ENCODE measurements at places on chromosomes 4 and X.

GRCh38 chr4:109631532-109632108 lies 71.6 kb downstream of the MCUB start:
- no peak for DNase-seq

- DNase-seq, result no peak
These were observed 378.7 kb downstream of the C4orf33 start for GRCh38 chr4:129474698-129475097.

- DNase-seq, result no peak
These were observed 6.7 kb downstream of the MAGEE1 start for GRCh38 chrX:76434103-76434741.

DNA sequence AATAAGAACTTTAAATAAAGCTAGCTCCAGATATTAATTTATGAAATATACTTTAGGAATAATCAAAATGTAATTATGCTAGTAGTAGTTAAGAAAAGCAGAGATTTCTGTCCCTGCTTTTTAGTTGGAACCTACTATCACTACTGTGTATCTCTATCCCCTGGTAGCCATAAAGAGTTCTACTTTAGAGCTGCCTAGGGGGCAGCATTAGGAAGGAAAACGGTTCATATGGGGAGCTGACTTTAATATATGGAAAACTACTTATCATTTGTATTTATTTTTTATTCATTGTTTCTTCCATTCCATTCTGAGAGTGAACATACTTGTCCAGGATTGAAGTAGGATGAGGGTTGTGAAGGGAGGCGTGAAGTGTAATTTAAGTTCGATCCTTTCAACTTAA lies 40.9 kb downstream of the CPEB2 start:
- no peak for DNase-seq

- DNase-seq, result no peak
These were observed 276.5 kb upstream of the SFRP2 start for GRCh38 chr4:154065368-154065767.

- no peak for DNase-seq
These were observed 53.4 kb downstream of the WDR19 start for GRCh38 chr4:39235696-39236095.

DNA sequence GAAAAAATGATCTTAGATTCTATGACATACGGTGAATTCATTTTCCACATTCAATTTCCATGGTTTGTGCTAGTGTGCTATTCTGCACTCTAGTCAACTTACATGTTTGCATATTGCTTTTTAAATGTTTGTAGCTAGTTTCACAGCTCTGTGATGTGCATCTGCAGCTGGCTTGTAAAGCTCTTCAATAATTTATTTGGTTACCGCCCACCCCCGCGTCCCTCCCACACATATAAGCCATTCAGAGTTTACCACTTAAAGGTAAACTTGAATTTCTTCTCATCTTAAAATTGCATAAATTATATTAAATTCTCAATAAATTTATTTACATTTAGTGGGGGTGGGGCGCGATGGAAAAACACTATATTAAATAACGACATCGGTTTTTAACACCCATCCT lies 291 bp upstream of the NBDY start:
- DNase-seq, result no peak

- DNase-seq, result peak; percentile 94
These were observed 168.6 kb downstream of the PTTG2 start for GRCh38 chr4:38128478-38129459.

DNA sequence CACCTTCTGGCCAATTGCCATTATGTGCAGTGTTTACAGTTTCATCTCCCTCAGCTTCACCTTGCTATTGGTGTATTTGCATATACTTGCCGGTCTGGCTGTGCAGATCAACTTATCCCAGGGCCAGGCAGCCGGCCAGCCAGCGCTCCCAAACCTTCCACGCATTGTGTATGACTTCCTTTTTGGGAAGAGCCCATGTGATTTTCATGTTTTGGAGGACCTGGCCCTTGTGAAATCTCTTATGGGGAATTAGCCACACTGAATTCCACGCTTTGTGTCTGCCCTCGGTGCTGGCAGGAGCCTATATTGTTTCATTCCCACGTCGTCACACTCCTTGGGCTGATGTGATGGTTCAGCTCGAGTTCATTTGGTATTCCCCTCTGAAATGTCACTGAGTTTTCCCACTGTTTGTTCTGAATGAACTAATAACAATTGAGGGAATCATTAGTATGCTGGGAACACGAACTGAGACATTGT lies 6.0 kb upstream of the PDLIM3 start:
- no peak for DNase-seq

GRCh38 chrX:18898091-18898490 lies 85.8 kb downstream of the PHKA2 start:
- no peak for DNase-seq

DNA sequence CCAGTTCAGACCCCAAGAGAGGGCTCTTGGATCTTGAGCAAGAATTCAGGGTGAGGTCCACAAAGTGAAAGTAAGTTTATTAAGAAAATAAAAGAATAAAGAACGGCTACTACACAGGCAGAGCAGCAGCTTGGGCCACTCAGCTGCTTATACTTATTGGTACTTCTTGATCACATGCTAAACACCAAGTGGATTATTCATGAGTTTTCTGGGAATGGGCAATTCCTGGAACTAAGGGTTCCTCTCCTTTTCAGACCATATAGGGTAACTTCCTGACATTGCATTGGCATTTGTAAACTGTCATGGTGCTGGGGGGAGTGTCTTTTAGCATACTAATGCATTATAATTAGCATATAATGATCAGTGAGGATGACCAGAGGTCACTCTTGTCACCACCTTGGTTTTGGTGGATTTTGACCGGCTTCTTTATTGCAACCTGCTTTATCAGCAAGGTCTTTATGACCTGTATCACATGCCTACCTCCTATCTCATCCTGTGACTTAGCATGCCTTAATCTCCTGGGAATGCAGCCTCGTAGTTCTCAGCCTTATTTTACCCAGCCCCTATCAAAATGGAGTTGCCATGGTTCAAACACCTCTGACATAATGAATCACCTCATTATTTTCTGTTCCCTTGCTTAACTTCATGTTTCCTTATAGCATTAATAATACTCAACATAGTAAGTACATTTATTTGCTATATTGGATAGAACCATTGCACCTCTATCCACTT lies 476.3 kb downstream of the DTHD1 start:
- no peak for DNase-seq

DNA sequence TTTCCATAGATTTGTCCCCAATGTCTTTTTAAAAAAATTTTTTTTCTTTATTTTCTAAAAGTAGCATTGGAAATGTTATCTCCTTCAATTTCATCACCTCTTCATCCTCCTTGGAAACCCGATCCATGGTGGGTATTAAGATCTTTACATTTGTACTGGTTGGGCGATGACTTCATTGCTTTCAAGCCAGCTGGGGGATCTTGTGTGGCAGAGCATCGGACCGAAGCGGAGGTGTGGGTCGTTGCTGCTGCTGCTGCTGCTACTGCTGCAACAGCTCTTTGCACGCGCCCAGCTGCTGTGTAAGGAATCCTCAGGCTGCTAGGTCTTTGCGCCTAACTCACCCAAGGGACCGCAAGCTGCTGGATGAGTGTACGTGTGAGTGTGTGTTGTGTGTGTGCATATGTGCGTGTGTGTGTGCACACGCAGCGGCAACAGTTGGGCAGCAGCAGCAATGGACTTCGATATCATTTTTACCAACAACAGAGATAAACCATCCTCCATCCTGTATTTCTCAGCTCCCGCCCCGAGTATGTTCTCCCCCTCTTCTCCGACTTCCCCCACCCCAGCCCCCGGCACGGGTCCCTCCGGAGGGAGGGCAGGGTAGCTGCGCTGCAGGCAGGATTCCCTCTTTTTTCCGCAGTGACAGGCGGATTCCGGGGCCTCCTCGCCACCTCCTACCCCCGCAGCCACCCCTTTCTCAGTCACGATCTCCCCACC lies 768 bp upstream of the CDKL5 start:
- DNase-seq, result no peak

GRCh38 chrX:117969328-117969727 lies 147.3 kb downstream of the KLHL13 start:
- no peak for DNase-seq

DNA sequence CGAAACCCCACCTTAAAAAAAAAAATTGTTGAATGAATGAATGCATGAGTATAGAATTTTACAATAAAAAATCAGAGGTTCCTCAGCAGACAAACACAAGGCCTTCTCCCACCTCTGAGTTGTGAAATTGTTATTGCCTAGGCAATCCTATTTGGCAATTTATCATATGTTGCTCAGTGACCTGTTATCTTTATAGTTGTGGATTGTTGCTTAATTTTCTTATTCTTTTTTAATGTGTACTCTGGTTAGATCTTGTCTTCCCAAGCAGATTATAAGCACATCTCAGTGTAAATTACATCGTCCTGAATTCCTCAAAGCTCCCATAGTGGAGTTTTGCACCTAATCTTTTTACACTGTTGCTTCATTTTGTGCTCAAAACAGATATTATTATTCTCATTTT lies 71.9 kb downstream of the RBM47 start:
- DNase-seq, result no peak

DNA sequence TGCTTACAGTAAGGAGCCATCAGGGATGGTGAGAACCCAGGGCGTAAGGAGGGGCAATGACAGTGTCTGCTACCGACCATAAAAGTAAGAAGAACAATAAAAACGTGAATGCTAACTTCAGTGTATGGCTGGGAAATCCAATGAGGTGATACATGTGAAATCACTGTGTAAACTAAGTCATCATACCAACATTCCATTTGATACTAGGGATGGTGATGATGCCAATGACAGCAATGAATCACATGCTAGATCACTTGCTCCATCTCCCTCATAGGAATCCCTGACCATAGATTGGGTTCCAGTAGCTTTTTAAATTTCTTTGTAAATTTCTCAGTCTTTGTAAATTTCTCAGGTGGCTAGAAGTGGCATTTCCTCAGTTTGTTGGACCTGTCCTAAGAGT lies 146.3 kb downstream of the SMIM20 start:
- DNase-seq, result no peak

DNA sequence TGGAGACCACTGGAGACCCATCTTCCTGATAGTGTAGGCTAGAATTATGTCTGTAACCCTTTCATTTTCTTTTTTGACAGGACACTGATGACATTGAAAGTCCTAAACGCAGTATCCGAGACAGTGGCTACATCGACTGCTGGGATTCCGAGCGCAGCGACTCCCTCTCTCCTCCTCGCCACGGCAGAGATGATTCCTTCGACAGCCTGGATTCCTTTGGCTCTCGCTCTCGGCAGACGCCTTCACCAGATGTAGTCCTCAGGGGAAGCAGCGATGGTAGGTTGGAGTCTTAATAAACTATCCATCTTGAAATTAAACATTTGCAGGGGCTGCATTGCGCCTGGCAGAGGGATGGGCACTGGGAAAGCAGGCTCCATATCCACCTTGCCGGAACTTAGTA lies 75.4 kb downstream of the LIMCH1 start:
- DNase-seq, result no peak

DNA sequence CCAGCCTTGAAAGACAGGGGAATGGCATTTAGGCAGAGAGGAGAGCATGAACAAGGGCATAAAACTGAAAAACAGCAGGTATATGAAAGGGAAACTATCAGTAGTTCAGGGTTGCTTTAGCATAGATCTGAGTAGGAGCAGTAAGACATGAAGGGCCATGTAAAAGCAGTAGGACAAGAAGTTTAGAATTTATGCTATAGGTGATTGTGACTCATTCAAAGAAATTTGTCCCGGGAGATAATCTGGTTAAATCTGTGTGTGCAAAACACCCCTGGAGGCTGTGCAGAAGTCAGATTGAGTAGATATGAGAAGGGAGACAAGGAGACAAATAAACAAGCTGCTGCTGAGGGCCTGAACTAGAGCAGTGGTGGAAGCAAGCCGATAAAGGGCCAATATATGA lies 109.1 kb upstream of the BMP3 start:
- DNase-seq, result no peak

DNA sequence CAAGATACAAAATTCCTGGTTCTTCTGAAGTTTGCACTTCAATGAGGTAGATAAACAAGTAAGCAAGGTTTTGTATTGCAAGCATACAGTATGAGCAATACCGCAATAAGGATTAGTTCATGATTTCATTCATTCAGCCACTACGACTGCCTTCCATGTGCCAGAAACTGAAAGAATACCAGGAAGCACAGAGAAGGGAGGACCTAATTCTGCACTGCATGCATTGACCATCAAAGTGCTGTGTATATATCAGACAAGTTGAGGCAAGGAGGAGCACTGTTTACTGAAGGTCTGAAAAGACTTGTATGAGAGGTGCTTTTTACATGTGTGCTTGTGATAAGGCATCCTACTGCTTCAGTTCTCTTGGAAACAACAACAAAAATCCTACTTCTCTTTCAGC lies 40.9 kb upstream of the GPM6B start:
- DNase-seq, result no peak

- DNase-seq, result no peak
These were observed 18.7 kb upstream of the CDKL5 start for GRCh38 chrX:18406531-18407266.

GRCh38 chr4:99863-100262 lies 24.4 kb upstream of the ZNF718 start:
- DNase-seq, result no peak

GRCh38 chr4:100170986-100171385 lies 19.3 kb downstream of the DDIT4L start:
- no peak for DNase-seq

DNA sequence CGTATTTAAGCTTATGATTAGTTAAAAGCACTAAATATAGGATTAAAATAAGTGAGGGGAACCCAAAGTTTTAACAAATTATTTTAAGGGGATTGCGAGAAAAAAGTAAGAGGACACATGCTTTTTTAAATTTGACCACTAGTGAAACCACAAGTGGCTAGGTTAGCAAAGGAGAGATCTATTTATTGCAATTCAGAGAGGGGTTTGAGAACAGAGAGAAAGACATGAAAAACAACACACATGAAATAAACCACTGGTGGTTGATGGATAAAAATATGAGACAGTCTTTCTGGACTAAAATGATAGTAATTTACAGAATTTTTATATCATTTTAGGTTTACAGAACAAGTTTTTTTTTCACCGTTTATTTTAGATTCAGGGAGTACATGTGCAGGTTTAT lies 11.8 kb downstream of the SLC25A14 start:
- no peak for DNase-seq

DNA sequence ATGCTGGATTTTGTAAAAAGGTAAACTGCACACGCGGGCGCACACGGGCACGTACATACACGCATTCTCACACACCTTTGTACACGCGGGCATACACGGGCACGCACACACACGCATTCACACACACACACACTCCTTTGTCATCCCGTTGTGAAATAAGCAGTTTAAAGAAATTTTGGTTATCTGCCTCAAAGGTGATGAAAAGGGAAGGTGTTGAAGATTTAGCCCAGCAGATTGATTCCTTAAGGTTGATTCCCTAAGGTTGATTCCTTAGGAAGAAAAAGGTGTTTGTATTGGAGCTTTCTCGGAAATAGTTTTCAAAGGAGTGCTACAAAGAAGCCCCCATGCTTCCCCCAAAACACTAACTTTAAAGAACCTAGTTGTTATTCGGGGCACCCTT lies 693 bp downstream of the ATP10D start:
- no peak for DNase-seq

DNA sequence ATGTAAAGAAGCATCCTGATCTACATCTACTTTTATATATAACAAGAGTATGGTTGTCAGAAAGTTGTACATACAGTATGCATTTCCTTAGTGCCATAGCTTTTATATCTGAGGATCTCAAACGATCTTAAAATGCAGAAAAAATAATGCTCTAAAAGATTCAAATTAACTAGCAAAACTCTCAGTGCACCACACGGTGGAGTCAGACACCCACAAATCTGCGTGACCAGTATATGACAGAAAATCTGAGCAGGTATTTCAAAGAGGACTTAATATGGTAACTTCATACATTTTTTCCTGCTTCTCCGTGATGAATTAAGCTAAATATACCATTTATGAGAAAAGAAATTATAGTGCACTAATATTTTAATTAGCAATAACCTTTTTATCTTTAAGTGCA lies 803.0 kb downstream of the DMD start:
- DNase-seq, result peak; percentile 7

GRCh38 chr4:24923550-24923949 lies 10.7 kb upstream of the CCDC149 start:
- DNase-seq, result no peak

Data from suppressor macrophage treated with lipopolysaccharide for 4 hours (primary cell).